AG08395 (cell line): ENCODE measurements at places on chromosomes 6 and 20.

- no peak for DNase-seq
Measured at GRCh38 chr6:1403851-1404712, 14.7 kb downstream of the FOXF2 start.

- no peak for DNase-seq
Measured at GRCh38 chr6:163455552-163455951, 41.0 kb downstream of the QKI start.

GRCh38 chr6:82144852-82145340 is 102.6 kb downstream of the IBTK start:
- DNase-seq = peak; percentile 75

DNA sequence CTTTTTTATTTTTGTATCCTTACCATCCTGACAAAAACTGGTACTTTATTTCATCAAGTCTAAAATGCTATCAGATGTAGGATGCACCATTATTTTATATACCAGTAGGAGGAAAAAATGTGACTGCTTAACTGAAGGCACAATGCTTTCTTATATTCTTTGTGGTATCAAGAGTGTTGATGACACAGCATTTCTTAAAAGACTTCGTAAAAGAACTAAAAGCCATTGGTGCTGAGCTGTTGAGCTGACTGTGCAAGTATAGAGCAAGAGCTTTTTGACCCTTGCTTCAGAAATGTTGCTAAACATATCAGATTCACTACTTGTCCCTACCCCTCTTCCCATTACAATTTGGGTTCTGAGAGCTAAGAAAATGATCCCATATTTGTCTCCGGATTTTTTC is 17.5 kb downstream of the SF3B5 start:
- DNase-seq = no peak

- DNase-seq = peak; percentile 18
Measured at GRCh38 chr20:7379621-7380220, 560.5 kb downstream of the HAO1 start.

DNA sequence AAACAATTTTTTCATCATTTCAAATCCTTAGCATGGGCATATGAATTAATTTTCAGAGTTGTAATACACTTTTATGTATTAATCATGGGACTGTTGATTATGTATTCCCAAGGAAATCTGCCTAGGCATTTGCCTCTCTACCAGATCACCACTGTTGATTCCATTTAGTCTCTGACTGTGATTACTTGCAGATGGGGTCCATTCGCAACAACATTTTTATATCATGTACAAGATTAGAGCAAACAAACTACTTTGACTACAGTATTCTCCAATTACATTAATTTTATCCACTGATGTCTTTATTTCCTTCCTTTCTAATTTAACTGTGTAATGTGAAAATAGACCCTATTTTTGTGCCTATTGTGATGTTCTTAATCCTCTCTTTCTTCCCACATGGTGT is 831.4 kb upstream of the SLC35B3 start:
- DNase-seq = no peak

DNA sequence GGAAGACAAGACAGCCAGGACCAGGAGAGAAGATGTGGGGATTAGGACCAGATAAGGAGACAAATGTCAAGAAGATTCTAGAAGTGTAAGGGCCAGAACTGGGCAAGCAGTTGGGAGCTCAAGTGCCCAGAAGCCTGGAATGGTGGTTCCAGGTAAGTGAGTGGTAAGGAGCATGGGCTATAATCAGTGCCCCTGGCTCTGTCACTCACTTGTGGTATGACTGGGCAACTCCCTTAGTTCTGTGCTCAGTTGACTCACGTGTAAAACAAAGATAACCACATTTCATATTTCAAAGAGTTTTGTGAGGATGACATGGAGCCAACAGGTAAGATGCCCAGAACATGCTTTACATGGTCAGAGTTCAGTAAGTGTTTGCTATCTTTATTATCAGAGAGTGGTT is 11.2 kb downstream of the CCDC167 start:
- DNase-seq = no peak

GRCh38 chr6:110595112-110595511 is 118.7 kb upstream of the SLC22A16 start:
- DNase-seq = no peak

DNA sequence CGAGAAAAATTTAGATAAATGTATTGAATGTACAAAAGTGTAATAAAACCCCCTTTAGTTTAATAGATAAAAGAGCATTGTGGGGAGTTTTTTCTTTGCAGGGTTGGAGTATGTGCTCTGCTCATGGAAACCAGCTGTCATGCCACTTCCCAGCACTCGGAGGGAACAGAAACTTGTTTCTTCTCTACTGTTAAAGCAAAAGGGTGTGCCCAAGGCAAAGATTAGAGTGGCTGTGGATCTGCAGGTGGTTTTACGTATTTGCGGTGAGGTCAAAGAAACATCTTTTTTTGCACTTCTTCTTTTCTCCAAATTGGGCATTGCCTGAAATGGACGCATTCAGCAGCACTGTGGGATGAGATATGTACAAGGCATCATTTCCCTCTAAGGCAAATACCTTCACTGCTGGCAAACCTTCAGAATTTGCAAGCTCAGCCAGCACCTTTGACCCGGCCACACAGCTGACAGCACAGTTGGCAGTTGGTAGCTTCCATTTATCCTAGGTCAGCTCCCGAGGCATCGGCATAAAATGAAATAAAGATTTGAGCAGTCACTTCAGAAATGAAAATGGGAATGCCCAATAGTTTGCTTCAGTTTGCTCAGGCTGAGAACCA is 178.4 kb upstream of the EYA4 start:
- DNase-seq = no peak

DNA sequence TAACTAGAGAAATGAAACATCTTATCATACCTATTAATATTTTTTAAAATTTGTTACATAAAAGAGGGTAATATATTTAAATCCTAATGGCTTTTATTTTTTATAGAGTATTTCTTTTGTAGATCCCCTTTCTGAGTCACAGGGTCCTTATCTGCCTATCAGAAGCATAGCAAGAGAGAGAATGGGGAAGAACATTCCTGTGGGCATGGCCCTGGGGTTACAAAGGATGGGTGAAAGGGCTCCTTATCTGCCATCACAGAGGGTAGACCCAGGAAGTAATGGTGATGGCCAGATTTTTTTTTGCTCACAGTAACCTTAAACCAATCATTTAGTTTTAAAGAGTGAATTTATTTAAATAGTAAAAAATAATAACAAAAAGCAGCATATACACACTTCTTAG is 582.1 kb upstream of the HTR1E start:
- no peak for DNase-seq

GRCh38 chr6:54801669-54802068 is 44.9 kb upstream of the FAM83B start:
- peak; percentile 52 for DNase-seq

DNA sequence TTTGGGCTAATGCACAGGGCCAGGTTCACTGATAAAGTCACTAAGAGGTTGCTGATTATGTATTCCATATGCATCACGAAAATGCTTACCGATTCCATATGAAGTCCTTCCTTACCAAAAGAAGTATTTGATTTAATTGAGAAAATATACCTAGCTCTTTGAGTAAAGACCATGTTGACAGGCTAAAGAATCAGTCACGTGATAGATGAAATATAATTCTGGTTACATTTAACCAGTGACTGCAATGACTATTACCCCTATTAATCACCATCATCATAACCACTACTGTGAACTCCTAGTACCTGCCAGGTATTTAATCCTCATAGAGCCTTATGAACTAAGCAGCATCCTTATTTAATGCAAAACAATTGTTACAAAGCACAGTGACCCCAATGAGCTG is 110.1 kb downstream of the HIVEP2 start:
- no peak for DNase-seq

DNA sequence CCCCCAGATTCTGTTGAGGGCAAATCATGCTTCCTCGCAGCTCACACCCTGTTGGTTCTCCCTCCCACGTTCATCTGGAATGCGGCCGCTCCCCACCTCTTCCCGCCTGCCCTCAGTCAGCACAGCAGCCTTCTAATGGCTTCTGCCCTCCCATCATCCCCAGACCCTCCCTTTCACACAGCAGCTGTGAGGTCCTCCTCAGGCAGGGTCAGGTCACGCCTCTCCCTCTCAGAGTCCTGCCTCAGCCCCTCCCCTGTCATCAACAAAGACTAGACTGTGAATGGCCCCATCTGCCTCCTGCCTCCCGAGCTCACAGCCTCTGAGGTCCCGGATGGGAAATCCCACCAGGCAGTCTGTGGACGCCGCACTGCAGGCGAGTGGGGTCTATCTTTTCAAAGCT is 7.9 kb upstream of the BHLHE23 start:
- DNase-seq = no peak

DNA sequence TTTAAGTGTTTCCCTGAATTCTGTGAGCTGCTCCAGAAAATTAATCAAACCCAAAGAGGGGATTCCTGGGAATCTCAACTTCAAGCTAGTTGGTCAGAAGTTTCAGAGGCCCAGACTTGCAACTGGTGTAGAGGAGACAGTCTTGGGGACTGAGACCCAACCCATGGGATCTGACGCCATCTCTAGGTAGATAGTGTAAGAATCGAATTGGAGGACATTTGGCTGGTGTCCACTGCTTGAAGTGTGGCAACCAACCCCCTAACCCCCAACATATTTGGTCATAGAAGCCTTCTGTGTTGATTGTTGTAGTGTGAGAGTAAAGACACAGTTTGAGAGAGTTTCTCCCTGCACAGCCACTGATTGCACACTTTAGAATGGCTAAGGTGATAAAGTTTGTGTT is 103.5 kb upstream of the CARMIL1 start:
- DNase-seq = no peak

GRCh38 chr6:137313211-137313610 is 94.0 kb upstream of the IFNGR1 start:
- DNase-seq = no peak

- no peak for DNase-seq
Measured at GRCh38 chr6:75943381-75943780, 129.1 kb downstream of the IMPG1 start.

DNA sequence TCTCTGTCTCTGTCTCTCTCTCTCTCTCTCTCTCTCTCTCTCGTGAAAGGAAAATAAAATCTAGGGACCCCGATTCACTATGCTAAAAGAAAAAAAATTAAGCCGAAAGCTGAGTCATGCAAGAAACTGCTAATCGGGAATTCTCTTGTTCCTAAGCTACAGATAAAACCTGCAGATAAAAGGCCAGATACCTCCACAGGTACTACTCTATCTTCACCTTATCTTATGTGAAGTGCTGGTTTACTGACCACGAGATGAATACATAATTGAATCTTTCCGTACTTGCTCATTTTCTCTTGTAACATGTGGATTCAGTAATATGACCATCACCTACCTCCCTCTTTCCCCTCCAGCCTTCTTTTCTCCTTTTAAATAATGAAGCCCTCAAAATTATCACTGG is 120.5 kb downstream of the RFX6 start:
- no peak for DNase-seq

DNA sequence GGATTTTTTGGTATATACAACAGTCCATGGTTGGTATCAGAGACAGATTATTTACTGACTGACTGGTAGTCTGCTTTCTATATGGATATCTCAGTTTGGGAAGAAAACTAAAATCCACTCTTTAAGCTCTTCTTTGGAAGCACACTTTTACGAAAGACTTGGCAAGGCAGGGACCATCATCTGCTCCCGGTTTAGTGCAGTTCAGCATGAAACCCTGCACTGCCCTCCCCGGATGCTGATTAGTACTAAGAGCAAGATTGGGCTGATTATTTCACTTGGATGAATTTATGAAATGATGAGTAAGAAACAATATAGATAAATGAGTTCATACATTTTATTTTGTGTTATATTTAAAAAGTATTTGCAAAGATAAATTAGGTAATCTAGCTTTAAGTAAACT is 56.3 kb downstream of the RGS17 start:
- DNase-seq = peak; percentile 19

DNA sequence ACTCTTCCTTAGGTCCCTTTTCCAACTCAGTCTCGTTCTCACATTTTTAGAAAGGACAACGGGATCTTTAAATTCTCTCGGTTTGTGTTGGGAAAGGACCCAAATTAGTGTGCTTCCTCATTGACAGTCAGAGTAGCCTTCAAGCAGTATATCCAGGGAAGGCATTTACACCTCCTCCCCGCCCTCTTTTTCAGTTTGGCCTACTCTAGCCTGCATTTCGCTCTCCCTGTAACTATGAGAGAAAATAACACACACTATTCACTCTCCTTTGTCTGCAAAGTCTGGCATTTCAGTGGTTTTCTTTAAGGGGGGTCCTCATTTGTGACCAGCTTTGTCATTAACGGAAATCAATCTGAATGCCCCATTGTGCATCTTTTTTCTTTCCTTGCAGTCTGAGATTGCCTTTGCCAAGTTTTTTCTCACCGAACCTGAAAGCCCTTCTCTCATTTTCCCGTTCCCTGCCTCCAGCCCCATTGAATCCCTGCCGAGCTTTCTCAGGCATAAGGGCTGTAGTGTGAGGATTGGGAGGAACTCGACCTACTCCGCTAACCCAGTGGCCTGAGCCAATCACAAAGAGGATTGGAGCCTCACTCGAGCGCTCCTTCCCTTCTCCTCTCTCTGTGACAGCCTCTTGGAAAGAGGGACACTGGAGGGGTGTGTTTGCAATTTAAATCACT is 393 bp upstream of the FABP7 start:
- no peak for DNase-seq

DNA sequence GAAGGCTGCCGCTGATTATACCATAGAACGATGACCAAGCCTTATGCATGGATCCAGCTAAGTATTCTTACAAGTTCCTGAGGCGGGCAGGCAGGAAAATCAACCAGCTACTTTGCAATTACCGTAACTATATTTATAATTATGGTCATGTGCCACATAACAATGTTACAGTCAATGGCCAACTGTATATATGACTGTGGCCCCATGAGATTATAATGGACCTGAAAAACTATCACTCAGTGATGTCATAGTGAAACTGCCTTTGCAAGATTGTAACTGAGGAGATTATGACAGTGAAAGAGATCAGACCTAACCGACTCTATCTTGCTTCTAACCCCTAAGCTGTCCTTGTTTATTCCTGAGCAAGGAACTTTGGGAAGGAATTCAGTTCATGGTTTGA is 33.1 kb upstream of the FAM135A start:
- no peak for DNase-seq

DNA sequence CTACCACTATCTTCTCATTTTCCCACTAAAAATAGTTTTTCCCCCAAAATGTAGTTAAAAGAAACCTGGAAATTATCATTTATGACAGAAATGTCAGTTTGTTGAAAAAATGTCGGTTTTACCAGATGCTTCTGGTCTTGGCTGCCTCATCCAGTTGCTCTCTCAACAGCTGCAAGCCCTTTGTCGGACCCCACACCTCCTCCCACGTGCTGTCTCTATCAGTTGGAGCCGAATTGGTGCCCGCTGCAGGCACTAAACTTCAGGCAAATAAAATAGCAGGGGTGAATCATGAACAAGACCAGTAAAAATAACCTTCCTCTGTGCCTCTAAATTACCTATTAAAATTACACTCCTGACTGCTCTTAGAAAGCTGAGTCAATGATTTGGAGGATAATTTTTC is 129.5 kb upstream of the CEP162 start:
- no peak for DNase-seq

DNA sequence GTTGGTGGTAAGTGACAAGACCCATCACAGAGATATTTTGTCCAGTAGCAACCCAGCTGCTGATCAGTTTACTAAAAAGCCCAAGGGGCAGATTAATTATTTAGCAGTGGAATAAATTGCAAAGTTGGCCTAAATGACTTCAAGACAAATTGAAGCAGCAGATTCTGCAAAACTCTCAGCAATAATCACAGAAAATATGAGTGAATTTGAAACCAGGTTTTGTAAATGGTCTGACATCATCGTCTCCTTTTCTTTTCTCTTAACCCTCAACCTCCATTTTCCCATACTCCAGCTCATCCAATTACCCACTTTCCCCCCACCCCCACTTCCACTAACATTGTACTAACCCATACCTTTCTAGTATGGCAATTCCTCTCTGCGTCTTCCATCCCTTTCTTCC is 11.3 kb upstream of the PTPRK start:
- DNase-seq = no peak

- DNase-seq = no peak
Measured at GRCh38 chr20:38728191-38728781, 4.0 kb downstream of the SLC32A1 start.
